ENCODE measurements at places on chromosomes 2 and 18. TPM values are rescaled to one million over a fixed set of nuclear protein-coding genes. Genes with fewer than 3 reads are reported as not detected.

Gene CYRIA
- 1.8 TPM for total RNA-seq

Gene AQP12B
- not detected for total RNA-seq

Gene ZNF804A
- total RNA-seq, result not detected

Gene PLCD4
- 0.64 TPM for total RNA-seq

Gene LAMA3
- not detected for total RNA-seq

Gene SLC9A4
- total RNA-seq, result 0.20 TPM

Gene SALL3
- total RNA-seq, result not detected

Gene DCDC2C
- not detected for total RNA-seq

Gene TFPI
- not detected for total RNA-seq

Gene CAPN10
- 59.7 TPM for total RNA-seq

Gene PIEZO2
- total RNA-seq, result not detected

Gene FSHR
- not detected for total RNA-seq

Gene CDH2
- 0.61 TPM for total RNA-seq

Gene NAT8
- total RNA-seq, result not detected

Gene CLK1
- 115 TPM for total RNA-seq

Gene SCTR
- not detected for total RNA-seq

Gene TMEM237
- 14.7 TPM for total RNA-seq

Gene REG3A
- not detected for total RNA-seq

Gene NEURL3
- total RNA-seq, result 1.2 TPM

Gene SCG2
- not detected for total RNA-seq

Gene ITPRIPL1
- 40.4 TPM for total RNA-seq

Gene SLC8A1
- total RNA-seq, result 0.73 TPM

Gene SOCS6
- total RNA-seq, result 3.1 TPM

Gene G6PC2
- not detected for total RNA-seq

Gene METAP1D
- 4.0 TPM for total RNA-seq

Gene INHA
- total RNA-seq, result not detected

Gene CDH19
- total RNA-seq, result not detected

Gene RAX
- total RNA-seq, result not detected

Measured in T-helper 1 cell treated with Interleukin-12 subunit alpha and Interleukin-12 subunit beta and Interleukin-4 antibody, amounts not matched to agents 30 ng/mL and 1 ng/mL, for 36 hours (primary cell).